ENCODE measurements at places on chromosomes 7 and 10. TPM values are rescaled to one million over a fixed set of nuclear protein-coding genes. Genes with fewer than 3 reads are reported as not detected.

GRCh38 chr7:85039196-85039923, 147.5 kb downstream of the SEMA3D start:
- H3K4me3 ChIP-seq = no peak overlapping the region
- DNase-seq = no peak

GRCh38 chr10:11724938-11725776, 17.0 kb upstream of the ECHDC3 start:
- H3K4me3 ChIP-seq = no peak overlapping the region
- H3K36me3 ChIP-seq = no peaks in the 10 kb centered on the region
- peaks cover 7% of the 10 kb centered on the region for H3K27me3 ChIP-seq
- no peak for DNase-seq

DNA sequence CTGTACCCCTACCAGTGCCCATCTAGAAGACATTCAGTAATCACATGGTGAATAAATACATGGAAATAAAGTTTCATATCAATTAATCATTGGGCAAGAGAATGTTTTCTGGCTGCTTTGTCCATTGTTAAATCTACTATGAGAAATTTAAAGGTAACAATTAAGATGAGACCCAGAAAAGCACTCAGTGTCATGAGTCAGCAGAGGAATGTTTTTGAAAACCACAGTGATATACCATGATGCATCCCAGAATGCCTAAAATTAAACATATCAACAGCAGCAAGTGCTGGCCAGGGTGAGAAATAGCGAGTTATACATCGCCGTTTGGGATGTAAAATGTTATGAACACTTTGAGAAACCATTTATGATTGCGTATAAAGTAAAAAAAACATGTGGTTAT, 825.3 kb upstream of the C7orf33 start:
- DNase-seq = no peak
- H3K27me3 ChIP-seq = no peaks in the 10 kb centered on the region
- no peak overlapping the region for H3K4me3 ChIP-seq
- H3K36me3 ChIP-seq = no peaks in the 10 kb centered on the region

GRCh38 chr10:58311026-58311425, 23.8 kb upstream of the UBE2D1 start:
- no peaks in the 10 kb centered on the region for H3K4me1 ChIP-seq
- peaks cover 22% of the 10 kb centered on the region for H3K27me3 ChIP-seq
- no peak overlapping the region for H3K27ac ChIP-seq
- DNase-seq = no peak
- H3K4me3 ChIP-seq = no peak overlapping the region
- H3K36me3 ChIP-seq = no peaks in the 10 kb centered on the region

SMO gene
- total RNA-seq = 1.7 TPM

CDH23 gene
- total RNA-seq = 1.4 TPM

Data from activated naive CD8-positive, alpha-beta T cell treated with anti-CD3 and anti-CD28 coated beads for 36 hours (primary cell).